ENCODE measurements at places on chromosomes 5 and 9.
A peak's percentile ranks its signal among the peaks of the same experiment; 100 is the strongest.

DNA sequence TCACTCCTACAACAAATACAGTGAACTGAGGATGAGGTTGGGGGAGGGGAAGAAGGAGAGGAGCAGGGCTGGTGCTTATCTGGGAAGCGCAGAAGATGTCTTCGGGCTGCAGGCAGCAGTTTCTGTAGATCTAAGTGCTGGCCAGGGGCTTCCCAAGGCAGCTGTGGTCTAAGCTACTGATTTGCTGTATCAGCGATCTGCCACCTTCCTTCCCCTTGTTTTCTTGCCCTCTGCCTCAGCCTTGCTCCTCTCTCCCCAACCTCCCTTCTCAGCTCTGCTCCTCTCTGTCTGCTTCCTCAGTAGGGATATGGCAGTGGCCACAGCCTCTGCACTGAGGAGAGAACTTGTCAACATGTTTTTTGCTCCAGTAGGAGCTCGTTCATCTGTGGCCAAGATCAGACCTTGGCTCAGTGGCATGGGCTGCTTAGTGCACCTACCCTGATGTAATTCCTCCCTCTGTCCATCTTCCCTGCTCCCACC is 42.8 kb upstream of the IL6ST start:
- DNase-seq: no peak

GRCh38 chr5:166618526-166618925 is 1672.9 kb upstream of the WWC1 start:
- DNase-seq: no peak

DNA sequence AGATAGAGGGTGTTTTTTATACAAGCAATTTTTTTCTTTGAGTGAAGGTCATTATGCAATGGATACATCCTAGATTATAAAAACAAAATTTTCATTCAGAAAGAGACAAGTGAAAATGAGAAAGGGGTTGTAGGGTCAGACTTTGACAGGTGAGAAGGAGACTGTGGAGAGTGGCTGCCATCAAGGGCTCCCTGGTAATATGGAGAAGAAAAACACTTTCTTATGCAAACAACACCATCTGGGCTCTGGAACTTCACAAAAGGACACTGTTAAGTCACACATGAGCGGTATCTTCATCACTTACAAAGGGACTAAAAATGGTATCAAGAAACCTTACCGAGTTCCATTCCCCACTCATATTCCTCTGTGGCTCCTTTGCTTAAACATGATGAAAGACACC is 23.5 kb downstream of the C7 start:
- no peak for DNase-seq

GRCh38 chr9:97740848-97741821 is 44.0 kb upstream of the XPA start:
- DNase-seq: no peak

- DNase-seq: no peak
Observed at GRCh38 chr9:96174371-96174770, 127.6 kb downstream of the HSD17B3 start.

DNA sequence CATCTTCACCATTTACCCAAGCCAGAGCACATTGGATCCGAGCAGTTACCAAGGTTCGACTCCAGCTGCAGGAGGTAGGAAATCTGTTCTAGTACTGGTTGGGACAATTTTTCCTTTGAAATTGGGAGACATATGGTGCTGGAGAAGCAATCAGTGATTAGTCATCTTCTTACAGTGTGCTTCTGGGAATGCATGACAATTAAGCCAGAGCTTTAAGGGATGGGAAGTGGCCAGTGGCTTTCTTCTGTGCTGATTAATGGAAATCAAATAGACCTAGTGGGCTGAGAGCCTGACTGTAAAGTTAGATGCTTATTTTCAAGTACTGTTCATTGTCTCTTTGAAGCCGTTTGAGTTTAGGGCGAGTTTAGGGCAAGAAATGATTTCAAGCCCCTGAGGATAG is 152.1 kb downstream of the UNC13B start:
- DNase-seq: no peak

DNA sequence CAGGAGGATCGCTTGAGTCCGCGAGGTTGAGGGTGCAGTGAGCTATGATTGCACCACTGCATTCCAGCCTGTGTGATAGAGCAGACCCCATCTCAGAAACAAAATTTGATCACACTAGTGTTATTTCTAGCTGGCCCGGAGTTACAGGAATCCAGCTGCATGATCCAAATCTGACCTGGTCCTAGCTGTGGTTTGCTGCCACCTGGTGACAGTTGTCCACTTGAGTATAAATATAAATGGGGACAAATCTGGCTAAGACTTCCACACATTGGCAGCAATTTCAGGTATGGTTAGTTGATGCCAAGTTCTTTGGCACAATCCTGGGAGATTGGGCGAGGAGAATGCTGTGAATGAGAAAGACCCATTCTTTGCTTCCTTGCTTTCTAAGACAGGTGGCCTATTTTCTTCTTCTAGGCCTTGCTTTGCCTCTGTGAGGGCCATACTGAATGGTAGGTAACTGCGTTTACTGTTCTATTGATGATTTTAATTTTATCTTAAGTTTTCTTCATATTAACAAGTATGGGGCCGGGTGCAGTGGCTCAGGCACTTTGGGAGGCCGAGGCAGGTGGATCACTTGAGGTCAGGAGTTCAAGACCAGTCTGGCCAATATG is 35.4 kb downstream of the UBE2R2 start:
- no peak for DNase-seq

DNA sequence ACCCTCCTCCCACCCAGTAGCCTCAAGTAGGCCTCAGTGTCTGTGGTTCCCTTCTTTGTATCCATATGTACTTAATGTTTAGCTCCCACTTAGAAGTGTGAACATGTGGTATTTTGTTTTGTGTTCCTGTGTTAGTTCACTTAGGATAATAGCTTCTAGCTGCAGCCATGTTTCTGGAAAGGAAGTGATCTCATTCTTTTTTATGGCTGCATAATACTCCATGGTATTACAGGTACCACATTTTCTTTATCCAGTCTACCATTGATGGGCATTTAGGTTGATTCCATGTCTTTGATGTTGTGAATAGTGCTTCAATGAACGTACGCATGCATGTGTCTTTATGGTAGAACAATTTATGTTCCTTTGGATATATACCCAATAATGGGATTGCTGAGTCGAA is 74.8 kb downstream of the SLC12A2 start:
- DNase-seq: no peak

GRCh38 chr9:128408963-128409431 is 11.7 kb upstream of the CERCAM start:
- DNase-seq: no peak

DNA sequence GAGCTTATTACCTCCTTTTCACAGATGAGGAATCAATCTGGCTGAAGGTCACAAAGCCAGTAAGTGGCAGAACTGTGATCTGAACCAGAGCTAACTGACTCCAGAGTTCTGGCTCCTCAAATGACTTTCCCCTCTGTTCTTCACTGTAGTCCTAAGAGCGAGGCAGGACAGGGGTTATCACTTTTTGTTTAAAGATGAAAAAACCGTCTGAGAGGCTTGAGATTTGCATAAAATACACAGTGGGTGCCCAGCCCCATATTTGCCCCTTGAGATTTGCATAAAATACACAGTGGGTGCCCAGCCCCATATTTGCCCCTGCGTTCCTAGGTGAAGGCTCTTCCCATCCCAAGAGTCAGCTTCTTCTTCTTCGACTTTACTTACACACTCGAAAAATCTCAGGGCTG is 667 bp downstream of the FBXO10 start:
- DNase-seq: no peak

DNA sequence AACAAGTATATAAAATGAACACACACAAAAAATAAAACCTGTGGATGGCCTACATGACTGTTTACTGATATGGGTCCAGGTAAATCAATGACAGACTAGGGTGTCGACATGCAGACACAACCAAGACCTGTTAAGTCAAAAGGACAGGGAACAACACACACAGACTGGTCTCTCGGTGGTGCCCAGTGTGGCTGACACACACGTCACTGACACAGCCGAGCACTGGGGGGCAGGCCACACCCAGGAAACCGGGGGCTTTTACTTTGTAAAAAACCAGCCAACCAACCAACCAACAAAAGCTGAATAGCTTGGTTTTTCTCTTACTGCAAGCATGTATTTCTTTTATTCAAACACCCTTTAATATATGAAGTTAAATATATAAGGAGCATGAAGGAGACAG is 5.0 kb downstream of the FAM163B start:
- no peak for DNase-seq

- DNase-seq: no peak
Observed at GRCh38 chr5:141846031-141846430, 32.2 kb downstream of the PCDH1 start.

DNA sequence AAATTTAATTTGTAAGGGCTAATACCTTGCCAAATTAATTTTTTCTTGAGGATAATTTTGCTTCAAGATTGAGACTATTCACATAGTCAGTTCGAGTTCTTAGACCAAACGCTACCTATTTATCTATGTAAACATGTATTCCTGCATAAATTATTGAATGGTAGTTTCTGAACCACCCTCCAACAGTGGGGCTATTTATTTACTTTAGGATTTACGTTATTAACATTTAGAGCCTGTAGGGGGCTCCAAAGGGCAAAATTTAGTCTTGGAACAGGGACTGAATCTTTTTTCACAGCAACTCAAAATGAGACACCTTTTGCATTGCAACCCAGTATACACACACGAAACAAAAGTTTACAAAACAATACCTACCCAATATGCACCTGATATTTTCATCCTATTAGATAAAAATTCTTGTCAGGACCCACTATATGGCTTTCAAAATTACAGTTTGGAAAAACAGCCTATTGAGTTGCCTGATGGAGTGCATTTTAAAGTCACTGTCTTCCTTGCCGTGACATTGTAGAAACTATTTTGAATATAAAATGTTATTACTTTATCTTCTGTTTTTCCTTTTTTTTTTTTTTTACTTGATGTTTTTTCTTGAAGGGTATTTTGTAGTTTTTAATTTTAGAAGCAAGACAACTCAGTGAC is 47.1 kb upstream of the POU4F3 start:
- DNase-seq: peak; percentile 40

DNA sequence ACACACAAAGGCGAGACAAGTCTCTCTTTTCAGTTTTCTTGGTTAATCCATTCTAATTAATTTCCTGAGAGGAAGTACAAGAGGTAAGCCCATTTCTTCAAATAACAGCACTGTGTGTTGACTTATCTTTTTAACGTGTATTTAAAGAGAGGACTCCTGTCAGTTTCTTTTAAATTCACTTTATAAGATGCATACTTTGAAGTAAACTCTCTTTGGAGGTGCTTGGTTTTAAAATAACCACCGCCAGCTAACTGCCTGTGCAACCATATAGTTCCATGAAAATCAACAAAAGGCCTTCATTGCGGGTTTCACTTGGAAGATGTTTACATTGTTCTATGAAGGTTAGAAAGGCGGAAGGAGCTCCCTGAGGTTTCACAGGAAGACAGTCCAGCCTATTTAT is 13.1 kb upstream of the SERINC5 start:
- no peak for DNase-seq

DNA sequence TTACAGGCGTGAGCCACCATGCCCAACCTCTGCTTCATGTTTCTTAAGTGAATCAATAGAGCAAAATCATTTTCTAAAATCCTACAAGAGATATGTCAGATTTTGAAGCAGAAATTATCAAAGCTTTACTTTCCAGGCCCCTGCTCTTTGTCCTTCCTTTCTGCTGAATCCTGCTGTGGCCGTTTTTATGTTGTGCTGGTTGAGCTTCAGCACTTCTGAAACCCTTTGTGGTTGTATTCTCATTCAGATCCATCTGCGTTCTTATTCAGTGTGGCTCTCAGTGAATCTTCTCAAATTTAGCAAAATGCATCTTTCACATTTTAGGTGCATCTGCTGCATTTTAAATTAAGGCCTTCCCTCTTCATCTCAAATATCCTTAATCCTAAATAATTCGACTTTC is 26.0 kb downstream of the JMY start:
- DNase-seq: no peak

GRCh38 chr5:76715486-76715735 is 515 bp upstream of the F2R start:
- DNase-seq: no peak

GRCh38 chr5:55370291-55370925 is 62.6 kb downstream of the MTREX start:
- DNase-seq: no peak

GRCh38 chr5:90982576-90982975 is 400.5 kb downstream of the ARRDC3 start:
- no peak for DNase-seq

- no peak for DNase-seq
Observed at GRCh38 chr5:14443671-14444093, 137.9 kb upstream of the OTULINL start.

GRCh38 chr5:180975338-180975737 is 13.3 kb upstream of the BTNL3 start:
- DNase-seq: no peak

GRCh38 chr5:115194676-115195075 is 25.0 kb upstream of the TRIM36 start:
- no peak for DNase-seq

DNA sequence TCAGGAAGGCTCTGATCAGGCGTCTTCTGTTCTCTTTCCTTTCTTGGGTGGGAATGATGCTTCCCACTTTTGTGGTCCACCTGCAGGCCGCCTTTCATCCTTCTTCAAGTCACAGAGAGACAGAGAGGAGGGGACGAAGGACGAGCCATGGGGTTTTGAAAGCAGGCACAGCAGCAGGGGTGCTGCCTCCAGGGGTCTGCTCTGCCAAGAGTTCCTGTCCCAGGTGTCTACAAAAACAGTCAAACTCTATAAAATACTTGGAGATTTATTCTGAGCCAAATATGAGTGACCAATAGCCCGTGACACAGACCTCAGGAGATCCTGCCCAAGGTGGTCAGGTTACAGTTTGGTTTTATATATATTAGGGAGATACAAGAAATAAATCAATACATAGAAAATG is 34.5 kb upstream of the LCP2 start:
- no peak for DNase-seq

DNA sequence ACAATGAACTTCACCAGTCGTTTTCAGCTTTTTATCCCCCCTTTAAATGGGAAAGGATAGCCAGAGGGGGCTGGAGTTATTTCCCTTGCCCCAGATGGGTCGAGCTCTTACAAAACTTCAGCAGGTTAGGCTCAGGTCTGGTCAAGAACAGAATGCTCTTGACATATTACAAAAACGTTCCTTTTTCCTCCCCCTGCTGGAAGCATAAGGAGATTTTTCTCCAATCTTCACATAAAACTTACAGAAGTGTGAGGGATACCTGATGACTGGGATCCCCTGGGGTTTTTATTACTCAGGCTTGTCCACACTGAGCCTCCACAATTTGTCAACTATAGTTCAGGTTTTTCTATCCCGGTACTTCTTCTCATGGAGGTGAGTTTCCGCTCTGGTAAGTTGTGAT is 60.8 kb downstream of the CSF2 start:
- peak; percentile 5 for DNase-seq

- DNase-seq: no peak
Observed at GRCh38 chr9:71004196-71004595, 117.2 kb downstream of the TRPM3 start.

- peak; percentile 58 for DNase-seq
Observed at GRCh38 chr9:108786901-108787689, 68.7 kb downstream of the ACTL7B start.

DNA sequence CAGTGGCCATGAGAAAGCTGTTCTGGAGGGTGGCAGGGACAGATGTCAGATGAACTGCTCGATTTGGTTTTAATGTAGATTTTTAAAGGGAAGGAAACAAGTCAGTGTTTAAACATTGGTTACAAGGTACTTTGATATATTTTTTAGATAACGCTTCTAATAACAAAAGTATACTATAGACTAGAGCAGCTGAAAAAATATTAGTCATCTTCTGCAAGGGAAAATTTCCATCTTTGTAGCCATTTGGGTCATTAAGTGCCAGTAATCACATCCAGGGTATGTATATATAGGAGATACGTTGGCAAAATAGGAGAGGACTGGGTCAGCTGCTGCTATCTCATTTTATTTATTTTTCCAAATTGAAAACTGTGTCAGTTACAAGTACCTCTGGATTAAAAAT is 69.0 kb downstream of the SV2C start:
- DNase-seq: no peak

- no peak for DNase-seq
Observed at GRCh38 chr5:146218168-146218567, 14.8 kb downstream of the RBM27 start.

All from H54 (cell line).